NCI-H446 (cell line): ENCODE measurements at places on chromosomes 4 and X.
A peak's percentile ranks its signal among the peaks of the same experiment; 100 is the strongest.

GRCh38 chr4:129223945-129224344 is 128.0 kb downstream of the C4orf33 start:
- no peak for DNase-seq

DNA sequence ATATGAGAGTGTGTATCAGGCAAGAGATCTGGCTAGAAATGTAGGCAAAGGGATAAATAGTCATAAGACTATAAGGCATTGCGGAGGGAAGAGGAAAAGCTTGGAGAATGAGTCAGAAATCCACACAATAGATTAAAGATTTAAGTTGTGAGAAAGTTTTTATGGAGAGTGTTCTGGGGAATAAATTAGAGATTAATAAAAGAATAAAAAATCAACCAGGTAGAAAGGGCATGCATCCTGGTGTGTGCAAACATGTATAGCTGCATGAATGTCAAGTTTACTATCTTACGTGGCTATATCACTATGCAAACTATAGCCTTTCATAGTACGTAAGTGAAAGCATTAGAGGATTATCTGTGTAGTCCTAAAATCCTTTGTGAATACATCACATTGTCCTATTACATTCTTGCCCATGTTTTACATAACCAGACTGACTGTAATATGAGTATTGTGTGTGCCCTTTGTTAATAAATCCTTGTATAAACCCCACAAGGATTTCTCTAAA is 36.9 kb downstream of the SNCA start:
- DNase-seq, result no peak

GRCh38 chr4:115054836-115055235 is 58.6 kb downstream of the NDST4 start:
- DNase-seq, result no peak

- DNase-seq, result no peak
These were observed 81.4 kb downstream of the EVC2 start for GRCh38 chr4:5626913-5627312.

GRCh38 chrX:48540028-48540375 is 488 bp downstream of the TBC1D25 start:
- DNase-seq, result peak; percentile 44

- peak; percentile 23 for DNase-seq
These were observed 31.6 kb upstream of the MAML3 start for GRCh38 chr4:140185412-140186081.
